ENCODE measurements at places on chromosomes 1 and 21.

DNA sequence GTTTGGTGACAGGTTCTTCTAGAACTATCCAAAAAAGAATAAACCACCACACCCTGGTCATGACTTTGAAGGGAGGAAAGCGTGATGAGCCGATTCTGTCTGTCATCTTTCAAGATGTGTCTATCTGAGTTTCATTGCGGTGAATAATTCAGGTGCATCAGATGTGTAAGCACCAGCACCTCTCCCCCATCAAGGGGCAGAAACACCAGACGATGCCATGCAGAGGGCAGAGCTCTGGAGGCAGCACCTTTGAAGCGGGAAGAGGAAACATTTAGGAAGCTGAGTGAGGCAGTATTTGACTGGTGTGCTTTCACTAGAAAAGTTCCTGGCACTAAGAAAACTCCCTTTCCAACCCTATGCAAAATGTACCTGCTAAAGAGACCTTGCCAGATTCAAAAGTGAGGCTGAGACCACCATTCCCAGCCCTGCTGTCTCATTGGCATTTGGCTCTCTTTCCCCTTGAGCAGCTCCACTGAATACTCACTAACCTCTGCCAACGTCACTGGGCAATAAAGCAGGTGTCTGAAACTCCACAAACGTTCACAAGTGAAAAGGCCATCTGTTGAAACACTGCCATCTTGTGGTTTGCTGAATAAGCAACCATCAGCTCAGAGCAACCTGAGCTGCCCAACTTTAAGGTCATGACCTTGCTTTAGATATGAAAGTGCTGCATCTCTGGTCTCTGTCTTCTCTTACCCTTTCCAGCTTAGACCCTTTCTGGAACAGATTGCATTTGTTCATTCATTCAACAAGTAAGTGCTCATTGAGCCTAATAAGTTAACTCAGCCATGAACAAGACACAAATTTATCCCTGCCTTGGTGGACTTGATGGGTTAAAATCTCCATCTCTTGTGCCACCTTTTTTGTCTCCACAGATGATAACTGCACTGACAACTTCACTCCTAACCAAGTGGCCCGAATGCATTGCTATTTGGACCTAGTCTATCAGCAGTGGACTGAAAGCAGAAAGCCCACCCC is 228.6 kb downstream of the PAPPA2 start:
- peak; percentile 20 for DNase-seq

DNA sequence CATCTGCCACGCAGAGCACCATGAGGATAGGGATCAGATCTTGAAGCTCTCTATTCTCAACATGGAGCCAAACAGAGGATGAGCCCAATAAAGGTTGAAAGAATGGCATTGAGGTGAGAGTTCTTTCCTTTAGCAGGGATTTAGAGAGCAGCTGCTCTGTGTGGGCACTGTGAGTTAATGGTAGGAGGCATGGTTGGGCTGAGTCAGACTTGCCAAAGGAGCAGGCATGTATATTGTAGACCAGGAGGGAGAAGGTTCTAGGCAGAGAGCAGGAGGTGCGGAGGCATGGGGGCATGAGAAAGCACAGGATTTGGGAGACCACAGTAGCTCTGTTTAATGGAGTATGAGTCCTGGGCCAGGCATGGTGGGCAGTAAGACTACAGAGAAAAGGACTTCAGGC is 32.0 kb downstream of the TMEM53 start:
- DNase-seq = no peak

DNA sequence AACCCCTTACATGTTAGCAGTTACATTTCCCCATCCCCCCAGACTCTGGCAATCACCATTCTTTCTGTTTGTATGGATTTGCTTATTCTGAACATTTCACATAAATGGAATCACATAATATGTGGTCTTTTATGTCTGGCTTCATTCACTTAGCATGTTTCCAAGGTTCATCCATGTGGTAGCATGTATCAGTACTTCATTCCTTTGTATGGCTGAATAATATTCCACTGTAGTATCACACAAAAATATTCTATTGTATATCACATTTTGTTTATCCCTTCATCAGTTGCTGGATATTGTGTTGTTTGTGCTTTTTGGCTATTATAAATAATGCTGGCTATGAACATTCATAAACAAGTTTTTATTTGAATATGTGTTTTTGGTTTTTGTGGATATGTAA is 22.2 kb downstream of the EPB41 start:
- no peak for DNase-seq

DNA sequence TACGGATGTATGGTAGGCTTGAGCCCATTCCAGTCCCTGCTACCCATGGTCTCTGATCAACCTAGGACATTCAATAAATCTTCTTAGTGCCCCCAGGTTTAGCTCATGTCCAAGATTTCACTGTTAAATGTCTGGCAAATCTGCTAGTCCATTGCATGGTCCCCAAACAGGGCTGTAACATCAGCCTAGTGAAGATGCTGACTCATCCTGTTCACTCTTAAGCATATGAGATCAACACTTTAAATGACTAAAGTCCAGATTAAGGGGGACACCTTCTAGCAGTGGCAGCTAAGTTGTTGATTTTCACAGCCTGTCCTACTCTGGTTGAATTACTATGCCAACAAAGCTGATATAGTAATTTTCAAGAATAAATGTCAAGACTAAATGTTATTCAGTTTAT is 46.5 kb upstream of the NUF2 start:
- no peak for DNase-seq

GRCh38 chr1:201331166-201331565 is 46.3 kb downstream of the TNNT2 start:
- no peak for DNase-seq

DNA sequence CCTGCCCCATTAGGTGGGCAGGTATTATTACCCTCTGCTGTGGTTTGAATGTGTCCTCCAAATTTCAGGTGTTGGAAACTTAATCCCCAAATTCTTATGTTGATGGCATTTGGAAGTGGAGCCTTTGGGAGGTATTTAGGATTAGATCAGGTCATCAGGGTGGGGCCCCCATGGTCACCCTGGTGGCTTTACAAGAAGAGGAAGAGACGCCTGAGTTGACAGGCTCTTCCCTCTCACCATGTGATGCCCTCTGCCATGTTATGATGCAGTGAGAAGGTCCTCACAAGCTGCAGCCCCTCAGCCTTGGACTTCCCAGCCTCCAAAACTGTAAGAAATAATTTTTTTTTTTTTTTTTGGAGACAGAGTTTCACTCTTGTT is 8.8 kb upstream of the THEMIS2 start:
- no peak for DNase-seq

- DNase-seq = peak; percentile 1
Measured at GRCh38 chr21:44531606-44532564, 8.1 kb downstream of the KRTAP10-1 start.

DNA sequence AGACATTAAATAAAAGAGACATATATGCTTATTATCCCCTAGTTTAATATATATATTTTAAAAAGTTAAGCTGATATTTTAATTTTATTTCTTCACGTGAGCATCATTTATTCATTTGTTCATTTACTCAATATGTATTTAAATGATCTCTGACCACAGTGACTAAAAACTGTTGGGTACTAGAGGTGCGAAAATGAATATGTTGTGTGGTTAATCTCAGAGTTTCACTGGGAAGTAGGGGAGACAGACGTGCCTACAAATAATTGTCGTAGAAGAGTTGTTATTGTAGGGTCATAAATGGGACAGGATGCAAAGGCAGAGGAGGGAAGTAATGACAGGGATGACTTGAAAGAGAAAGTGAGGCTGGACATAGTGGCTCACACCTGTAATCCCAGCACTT is 213.0 kb upstream of the CACYBP start:
- DNase-seq = no peak

- DNase-seq = no peak
Measured at GRCh38 chr21:17523007-17523451, 10.2 kb downstream of the CXADR start.

GRCh38 chr1:58768971-58769808 is 14.7 kb downstream of the JUN start:
- DNase-seq = peak; percentile 72

DNA sequence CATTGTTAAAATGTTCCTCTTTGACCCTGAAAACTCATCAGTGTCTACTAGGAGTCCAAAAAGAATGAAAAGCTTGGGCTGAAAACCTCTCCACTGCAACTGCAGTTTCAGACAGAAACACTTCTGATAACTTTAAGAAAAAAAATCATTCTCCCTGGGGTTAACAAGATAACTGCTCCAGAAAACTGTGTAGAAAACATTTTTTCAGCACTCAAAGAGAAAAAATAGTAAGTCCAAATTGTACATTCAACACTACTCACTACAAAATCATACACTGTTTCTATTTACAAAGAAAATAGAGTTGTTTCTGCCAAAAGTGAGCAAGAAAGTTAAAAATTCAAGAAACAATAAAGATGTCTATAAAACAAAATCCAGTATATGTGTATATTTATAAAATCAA is 157.8 kb downstream of the RERE start:
- DNase-seq = no peak

DNA sequence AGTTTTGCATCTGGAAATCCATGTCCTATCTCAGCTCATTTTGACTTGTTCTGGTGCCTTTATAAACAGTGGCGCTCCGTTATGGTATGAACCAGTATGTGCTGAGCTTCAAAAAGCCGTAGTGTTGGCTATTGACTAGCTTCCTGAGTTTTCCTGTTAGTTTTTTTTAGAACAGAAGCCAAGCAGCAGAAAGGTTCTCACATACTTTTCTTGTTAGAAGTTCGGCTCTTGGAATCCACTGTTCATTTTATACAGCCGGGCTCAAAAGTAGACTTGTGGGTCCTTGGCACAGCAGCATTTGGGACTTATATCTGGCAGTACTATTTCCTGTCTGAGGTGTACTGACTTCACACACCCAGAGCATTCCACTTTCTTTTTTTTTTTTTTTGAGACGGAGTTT is 63.8 kb downstream of the TBCE start:
- DNase-seq = no peak

DNA sequence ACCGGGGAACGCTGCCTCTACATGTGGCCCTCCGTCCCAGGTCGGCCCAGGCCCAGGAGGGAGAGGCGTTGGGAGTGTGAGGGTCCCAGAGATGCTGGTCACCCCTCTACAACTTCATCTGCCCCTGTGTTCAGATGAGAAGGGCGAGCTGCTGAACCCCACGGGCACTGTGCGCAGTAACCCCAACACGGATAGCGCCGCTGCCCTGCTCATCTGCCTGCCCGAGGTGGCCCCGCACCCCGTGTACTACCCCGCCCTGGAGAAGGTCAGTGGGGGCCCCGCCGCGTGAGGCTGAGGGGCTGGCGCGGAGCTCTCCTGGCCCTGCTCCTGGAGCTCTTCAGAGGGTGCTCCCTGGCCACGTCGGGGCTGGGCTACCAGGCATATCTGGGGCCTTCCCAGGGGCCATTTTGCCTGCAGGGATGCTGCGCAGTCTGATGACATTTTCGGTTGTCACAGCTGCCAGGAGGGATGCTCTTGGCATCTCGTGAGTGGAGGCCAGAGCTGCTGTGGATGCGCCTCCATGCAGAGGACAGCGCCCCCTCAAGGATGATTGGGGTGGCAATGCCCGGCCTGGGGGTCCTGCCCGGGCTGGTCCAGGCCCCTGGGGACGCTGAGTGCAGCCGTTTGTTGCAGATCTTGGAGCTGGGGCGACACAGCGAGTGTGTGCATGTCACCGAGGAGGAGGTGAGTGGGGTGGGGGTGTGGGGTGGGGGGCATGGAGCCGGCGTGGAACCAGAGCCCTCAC is 68.6 kb downstream of the PIK3CD start:
- DNase-seq = no peak

DNA sequence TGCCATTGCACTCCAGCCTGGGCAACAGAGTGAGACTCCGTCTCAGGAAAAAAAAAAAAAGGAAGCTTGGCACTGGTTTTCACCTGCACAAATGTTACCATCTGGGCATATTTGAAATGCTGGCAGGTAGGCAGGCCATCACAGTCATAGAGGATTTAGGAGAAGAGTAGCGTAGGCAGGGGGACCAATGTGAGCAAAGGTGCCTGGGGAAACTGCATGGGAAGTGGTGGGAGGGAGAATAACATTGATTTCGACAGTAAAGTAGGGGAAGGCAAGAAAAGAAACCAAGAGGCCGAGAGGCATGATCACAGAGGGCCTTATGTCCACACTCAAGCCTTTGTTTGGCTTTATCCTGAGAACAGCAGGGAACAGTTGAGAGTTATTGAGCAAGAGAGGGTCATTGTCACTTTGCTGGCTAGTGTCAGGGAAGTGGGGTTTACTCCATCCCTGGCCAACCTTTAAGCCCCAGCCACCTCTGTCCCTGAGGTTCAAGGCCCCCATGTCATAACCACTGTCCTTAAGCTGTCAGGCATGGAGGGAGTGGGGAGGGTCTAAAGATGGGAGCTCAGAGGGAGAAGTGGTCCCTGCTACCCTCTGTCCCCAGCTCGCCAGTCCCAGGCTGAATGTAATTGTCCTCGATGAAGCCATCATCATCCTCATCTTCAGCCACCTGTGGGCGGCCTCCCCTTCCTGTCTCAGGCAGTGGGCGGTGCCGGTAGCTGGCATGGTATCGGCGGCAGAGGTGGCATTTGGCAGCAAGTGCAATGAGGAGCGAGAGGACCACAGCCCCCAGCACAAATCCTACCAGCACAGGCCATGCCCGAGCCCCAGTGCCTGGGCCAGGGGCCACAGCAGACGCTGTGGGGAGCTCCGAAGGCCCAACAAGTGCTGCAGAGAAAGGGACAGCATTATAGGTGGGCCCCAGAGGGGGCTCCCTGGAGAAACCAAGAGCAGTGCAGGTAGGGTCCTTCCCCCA is 2.9 kb downstream of the C1orf210 start:
- DNase-seq = no peak

DNA sequence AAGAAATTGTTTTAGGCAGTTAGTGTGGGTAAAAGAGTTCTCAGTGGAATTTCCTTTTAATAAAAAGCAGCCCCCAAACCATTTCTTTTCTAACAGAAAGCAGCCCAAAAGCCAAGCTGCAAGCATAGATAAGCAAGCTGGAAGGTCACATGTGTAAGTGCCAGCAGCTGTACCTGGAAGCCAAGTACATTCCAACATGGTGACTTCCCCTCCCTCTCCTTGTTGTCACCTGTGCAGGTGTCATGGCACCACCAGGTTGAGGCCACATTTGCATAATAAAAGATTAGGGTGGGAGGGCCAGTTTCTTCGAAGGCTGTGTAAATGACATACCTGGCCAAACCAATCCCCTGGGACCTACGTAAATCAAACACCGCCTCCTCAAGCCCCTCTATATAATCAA is 240.3 kb upstream of the RAB4A start:
- no peak for DNase-seq

GRCh38 chr1:37258068-37258467 is 216.3 kb upstream of the ZC3H12A start:
- DNase-seq = no peak

Measured in activated CD4-positive, alpha-beta T cell treated with anti-CD3 and anti-CD28 coated beads for 36 hours (primary cell).